ENCODE measurements at places on chromosomes 16 and 17.

DNA sequence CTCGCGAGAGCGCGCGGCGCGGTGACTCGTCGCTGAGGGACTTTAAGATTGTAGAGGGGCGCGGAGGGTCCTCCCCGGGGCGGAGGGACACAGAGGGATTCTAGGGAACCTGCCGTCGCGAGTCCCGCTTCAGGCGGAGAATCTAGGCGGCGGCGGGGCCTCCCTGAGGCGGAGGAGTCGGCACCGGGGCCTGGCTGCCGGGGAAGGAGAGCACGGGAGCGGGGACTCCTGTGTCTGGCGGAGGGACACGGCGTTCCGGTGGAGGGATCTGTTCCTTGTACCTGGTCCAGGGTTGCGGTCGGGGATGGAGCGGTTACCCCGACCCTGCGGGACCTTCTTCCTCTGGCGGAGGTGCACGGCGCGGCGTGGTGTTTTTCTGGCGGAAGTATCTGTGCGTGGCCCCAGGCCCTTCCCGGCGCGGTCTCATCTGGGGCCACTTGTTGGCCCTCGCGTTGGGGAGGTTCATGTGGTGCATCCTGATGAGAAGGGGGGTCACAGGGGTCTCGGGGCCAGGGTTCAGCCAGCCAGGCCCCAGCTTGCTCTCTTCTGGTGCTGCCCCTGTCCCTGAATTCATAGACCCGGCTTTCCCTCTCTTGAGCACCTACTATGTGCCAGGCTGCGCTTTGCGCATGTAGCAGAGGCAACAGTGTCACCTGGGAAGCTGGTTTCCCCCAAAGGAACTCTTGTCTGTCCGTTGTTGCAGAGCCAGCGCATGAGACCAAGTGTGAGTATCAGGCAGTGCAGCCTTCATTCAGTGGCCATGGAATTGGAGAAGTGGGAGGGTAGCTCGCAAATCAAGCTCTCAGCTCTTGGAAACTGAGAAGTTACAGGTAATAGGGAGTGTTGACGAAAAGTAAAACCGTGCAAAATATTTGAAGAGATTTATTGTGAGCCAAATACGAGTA, 563 bp upstream of the ZKSCAN2 start:
- peak; percentile 96 for DNase-seq

DNA sequence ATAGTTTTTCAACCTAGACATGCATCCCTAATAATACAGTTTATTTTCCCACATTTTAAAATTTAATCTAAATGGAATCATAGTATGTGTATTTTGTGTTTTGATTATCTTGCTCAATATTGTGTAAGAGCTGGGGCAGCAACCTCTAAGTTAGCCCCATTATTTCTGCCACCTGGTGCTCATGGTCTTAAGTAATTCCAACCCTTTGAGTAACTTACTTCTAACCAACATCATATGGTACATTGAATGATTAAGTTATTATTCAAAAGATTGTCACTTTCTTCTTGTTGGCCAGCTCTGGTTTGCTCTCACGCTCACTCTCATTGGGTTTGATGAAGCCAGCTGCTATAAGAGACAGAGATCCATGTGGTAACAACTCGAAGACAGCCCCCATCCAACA, 3.9 kb upstream of the KRTAP4-3 start:
- no peak for DNase-seq

DNA sequence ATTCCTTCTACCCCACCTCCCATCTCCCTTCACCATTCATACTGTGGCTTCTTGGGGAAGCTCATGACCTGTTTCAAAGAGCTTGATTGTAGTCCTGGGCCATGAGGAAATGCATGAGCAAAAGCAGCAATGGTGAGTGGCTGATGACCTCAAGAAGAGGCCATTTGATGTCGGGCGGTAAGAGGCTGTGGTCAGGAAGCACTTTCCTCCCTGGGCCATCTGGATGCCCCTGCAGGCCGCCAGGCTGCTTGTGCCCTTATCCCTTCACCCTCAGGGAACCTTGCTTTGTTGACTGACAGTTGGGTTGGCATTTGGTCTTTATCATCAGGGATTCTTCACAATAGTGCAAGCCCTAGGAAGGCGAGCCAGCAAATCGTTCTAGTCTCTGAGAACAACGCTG, 78.3 kb upstream of the TBX2 start:
- no peak for DNase-seq

GRCh38 chr17:8153957-8154607, 1.9 kb upstream of the PER1 start:
- DNase-seq: peak; percentile 95

DNA sequence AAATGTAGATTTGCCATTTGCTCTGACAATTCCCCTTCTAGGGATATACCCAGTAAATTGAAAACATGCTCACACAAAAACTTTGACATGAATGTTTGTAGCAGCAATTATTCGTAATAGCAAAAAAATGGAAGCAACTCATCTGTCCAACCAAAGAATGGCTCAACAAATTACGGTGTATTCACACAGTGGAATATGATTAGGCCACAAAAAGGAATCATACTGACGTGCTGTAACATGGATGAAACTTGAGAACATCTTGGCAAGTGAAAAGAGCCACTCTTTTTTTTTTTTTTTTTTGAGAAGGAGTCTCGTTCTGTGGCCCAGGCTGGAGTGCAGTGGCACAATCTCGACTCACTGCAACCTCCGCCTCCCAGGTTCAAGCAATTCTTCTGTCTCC, 24.1 kb upstream of the SPNS3 start:
- DNase-seq: no peak

- DNase-seq: no peak
These were observed 174.6 kb downstream of the WSCD1 start for GRCh38 chr17:6244796-6245195.

GRCh38 chr17:40070709-40071312, 8.0 kb downstream of the THRA start:
- no peak for DNase-seq

DNA sequence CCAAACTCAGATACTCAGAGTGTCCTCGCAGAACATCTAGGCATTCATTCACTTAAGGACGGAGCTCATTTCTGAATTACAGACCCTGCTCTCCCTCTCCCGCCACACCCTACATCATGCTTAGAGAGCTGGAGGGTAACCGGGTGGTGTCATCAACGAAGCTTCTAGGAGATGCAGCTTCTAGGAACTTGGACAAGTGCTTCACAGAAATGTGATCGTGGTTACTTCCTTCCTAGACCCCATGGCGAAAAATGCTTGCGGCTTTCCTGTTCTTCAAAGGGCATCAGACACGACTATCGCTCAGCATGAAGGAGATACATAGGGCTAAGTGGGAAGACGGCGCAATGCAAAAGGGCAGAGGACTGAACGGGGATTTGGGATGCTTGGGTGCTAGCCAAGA, 126.8 kb downstream of the ZFHX3 start:
- no peak for DNase-seq

DNA sequence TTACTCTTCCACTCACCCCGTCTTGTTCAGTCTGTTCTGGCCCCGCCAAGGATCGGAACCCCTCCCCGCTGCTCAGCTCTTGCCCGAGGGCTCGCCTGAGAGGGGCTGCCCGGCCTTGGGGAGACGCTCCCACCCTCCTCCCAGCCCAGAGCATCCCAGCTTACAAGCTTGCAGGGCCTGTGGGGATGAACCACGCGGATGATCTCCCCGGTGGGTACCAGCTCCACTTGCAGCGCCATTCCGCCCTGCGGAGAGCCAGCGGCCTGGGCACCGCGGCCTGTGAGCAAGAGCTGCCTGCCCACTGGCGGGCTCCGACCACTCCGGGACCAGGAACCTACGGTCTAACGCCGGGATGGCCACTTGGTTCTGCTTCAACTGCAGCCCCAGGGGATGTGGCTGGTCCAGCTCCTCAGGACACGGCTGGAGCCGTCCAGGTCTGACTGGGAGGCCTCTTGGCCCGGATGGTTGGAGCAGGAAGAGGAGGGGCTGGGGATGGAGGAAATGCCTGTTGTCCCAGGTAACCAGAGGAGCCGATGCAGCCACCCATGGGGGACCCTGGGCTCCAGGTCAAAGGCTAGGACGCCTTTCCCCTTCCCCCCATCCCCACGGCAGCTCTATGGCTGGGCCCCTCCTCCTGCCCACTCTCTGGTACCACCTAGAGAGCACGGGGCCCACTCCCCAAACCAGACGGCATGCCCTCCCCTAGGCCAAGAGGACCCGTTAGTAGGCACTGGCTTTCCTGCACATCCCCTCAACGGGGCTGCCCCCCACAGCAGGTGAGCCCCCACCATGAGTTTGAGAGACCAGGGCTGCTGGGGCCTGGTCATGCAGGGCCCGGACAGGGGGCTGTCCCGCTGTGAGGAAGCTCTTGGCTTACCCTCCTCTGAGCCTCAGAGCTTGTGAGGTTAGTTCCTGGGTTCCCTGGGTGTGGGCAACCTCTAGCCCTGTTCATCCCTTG, at the start of gene MYO1C:
TSS of gene MYO1C (minus strand) at position 438 of the 958 bp plus-strand sequence. CDS start at position 239, 199 bp downstream.
- no peak for DNase-seq

GRCh38 chr17:3002538-3003295, 60.7 kb downstream of the OR1D5 start:
- no peak for DNase-seq

DNA sequence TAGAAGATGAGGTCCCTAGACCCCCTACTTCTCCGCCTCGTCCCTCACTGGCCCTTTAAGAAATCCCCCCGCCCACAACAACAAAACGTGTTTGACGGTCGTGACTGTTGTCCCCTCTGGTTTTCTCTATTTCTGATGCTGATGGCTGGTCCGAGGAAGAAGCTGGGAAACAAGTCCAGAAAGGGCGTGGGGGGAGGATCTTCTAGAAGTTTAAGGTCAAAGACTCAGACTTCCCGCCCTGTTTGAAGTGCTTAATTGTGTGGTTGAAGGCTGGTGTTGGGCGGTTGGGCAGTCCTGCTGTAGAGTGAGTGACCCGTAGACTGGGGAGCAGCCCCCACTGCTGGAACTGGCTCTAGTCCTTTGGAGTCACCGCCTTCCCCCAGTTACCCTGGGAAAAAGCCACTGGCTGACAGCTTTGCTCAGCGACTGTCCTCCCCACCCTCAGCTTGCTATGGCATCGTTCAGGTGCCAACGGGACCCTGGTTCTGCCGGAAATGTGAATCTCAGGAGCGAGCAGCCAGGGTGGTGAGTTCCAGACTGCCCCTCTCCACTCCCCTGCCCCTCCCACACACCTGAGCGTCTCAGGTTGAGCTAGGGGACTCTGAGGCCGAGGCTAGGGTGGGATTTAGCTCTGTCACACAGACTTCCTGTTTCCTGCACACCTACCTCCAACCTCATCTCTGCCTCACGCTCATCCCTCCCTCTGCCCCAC, 1.6 kb downstream of the MLLT6 start:
- DNase-seq: no peak

DNA sequence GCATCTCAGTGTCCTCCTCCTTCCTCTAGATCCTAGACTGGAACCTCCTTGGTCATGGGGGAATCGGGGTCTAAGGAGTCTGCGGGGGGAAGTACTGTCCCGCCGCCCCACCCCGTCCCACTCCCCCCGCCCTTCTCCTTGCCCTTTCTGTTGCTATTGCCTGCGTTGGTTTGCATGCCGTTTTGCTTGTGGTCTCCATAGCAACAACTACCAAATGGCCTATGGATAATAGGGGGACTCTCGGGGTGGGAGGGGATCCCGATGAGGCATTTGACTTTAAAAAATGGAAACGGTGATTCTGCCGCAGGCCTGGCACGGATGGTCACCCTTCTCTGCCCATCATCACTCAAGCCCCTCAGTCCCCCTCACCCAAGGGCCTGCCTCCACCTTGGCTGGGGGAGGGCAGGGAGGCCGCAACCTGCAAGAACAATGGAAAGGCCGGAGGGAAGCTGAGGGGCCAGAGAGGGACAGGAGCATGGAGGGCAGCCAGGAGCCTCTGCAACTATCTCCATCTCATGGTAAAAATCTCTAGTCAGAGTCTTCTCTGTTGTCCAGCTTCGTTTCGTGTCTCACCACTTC, 231.4 kb upstream of the TNRC6C start:
- DNase-seq: no peak

- no peak for DNase-seq
These were observed 2.6 kb downstream of the NHERF2 start for GRCh38 chr16:2029350-2029749.

DNA sequence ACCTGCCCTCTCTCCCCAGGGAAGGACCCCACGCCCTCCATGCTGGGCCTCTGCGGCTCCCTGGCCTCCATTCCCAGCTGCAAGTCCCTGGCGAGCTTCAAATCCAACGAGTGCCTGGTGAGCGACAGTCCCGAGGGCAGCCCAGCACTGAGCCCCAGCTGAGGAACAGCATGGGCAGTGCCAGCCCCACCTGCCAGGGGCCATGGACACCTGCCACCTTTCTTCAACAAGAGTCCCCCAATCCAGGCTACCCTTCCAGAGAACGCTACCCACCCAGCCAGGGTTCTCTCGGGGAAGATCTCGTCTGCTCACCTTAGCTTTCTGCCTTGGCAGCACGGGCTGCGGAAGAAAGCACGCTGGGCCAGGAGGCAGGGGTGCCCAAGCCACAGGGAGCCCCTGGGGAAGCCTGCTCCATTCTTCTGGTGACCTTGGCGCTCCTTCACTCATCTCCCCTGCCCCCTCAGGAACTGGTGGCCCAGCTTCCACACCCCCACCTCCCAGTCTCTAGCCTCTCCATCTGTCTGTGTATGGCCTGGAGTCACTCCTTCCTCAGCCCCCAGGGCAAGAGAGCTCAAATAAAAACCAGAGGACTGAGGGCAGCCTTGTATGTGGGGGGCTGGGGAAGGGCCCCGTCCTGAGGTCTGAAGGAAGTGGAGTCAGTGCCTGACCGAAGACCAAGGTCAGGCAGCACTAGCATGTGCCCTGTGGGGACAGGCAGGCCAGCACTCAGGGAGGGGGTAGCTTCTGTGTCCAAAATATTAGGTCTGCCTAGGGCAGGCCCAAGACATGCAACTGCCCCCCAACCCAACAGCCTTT, 6.3 kb downstream of the SLC25A39 start:
- peak; percentile 79 for DNase-seq

- DNase-seq: no peak
These were observed 48.5 kb downstream of the IRF8 start for GRCh38 chr16:85947230-85948137.

DNA sequence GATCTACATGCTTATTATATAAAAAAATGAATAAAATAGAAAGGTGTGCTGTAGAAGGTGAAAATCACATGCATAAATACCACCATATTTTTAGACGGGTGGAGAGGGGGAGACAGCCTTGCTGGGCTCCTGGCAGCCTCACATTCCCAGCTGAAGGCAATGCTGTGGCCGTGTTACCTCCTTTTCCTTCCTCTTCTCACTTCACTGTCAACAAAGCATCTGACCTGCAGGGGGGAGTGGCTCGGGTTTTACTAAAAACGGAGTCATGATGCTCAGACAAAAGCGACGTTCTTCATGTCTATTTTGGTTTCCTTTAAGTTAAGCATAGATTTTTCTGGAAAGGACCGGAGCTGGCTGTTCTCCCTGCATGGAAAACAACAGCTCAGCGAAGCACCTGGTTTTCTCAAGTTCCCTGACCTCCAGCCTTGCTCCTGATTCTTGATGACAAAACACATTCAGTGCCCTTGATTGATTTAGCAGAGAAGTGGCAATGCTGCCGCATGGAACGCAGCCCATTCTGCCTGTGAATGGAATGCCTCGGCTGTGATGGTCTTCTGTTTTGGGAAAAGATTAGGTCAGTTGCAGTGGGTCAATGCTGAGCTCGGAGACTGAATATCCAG, 5.5 kb upstream of the RPTOR start:
- DNase-seq: no peak

- DNase-seq: no peak
These were observed 22.0 kb downstream of the WSB1 start for GRCh38 chr17:27315796-27316465.

- DNase-seq: no peak
These were observed 30.2 kb upstream of the ULK2 start for GRCh38 chr17:19897903-19898302.

GRCh38 chr17:79529661-79530081, 81.2 kb downstream of the RBFOX3 start:
- DNase-seq: peak; percentile 72

GRCh38 chr17:31453896-31454295, 62.4 kb downstream of the RAB11FIP4 start:
- no peak for DNase-seq

- peak; percentile 42 for DNase-seq
These were observed 60.9 kb downstream of the PDPK1 start for GRCh38 chr16:2598723-2599122.

Data from posterior cingulate gyrus (tissue), 11 donors.